HEK293T (cell line): ENCODE measurements at places on chromosomes 6 and 20.

- no peak for DNase-seq
These were observed 3.5 kb downstream of the TREML1 start for GRCh38 chr6:41150671-41151070.

- DNase-seq, result no peak
These were observed 53.0 kb downstream of the SMOC2 start for GRCh38 chr6:168493976-168494375.

GRCh38 chr6:17740559-17741220 is 34.0 kb upstream of the NUP153 start:
- no peak for DNase-seq

DNA sequence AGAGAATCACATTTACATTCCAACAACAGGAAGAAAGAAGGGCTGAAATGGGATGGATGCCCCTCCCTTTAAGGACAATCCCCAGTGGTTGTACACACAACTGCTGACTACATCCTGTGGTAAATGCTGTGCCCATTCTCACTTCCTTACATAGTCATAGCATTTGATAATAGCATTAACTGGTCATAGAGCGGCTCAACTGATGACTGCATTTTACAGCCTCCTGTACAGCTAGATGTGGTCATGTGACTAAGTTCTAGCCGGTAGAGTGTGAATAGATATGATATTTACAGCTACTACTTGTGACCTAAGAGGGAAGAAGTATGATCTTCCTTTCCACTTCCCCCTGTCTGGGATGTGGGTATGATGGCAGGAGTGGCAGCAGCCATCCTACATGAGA is 24.7 kb downstream of the KCNK17 start:
- DNase-seq, result no peak

DNA sequence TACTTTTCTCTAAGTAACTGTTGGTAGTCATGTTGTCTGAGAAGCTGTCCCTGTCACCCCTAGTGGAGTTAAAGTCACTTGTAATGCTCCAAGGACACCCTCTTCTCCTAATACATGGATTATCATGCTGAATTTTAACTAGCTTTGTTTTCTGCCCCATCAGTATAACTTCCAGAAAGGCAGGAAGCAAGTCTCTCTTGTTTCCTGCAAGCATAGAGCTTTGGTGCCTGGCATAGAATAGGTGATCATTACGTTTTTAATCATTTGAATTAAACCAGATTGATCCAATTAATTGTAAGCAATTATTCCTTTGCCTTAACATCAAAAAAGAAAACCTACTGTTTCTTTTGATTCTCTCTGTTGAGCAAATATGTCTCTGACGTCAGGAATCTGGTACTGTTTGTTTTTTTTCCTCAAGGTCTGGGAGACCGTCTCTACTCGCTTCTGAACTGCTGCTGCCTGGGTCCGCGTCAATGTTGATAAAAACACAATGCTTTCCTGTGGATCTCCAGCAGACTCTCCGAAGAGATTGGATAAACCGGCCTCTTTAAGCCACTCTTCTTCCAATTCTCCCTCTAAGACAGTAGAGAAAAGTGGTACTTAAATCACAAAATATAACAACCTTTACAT is 71.8 kb downstream of the ARHGAP18 start:
- no peak for DNase-seq

- DNase-seq, result no peak
These were observed 5.9 kb upstream of the PAQR8 start for GRCh38 chr6:52356017-52356416.

DNA sequence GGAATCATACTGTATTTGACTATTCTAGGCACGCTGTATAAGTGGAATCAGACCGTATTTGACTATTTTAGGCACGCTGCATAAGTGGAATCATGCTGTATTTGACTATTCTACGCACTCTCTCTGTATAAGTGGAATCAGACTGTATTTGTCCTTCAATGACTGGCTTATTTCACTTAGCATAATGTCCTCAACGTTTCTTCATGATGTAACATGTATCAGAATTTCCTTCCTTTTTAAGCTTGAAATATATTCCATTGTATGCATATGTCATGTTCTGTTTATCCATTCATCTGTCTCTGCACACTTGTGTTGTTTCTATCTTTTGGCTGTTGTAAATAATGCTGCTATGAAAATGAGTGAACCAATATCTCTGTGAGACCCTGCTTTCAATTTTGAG is 5.7 kb downstream of the CCDC170 start:
- no peak for DNase-seq

GRCh38 chr20:2693286-2694007 is 867 bp downstream of the EBF4 start:
- peak; percentile 52 for DNase-seq

- no peak for DNase-seq
These were observed 1.0 kb downstream of the TOMM34 start for GRCh38 chr20:44959082-44959637.

- DNase-seq, result peak; percentile 65
These were observed 623 bp downstream of the MYBL2 start for GRCh38 chr20:43667341-43668132.
